ENCODE measurements at places on chromosomes 6 and 20.

DNA sequence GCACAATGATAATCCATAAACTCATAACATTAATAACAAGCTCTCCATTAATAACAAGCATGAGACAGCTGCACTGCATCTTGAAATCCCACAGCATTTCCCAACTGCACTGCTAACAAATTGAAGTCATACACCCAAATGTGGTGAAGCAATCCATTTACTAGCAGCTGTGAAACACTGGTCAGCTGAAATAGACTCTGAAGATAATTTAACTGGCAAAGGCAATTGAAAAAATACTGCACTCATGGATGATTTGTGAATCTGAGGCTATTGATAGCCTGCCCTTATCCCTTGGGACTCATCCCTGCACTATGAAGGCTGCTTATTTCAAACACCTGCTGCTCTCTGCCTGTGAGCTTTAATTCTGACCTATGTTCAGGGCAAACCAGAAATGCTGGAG is 49.1 kb upstream of the PLCB1 start:
- DNase-seq, result peak; percentile 89

DNA sequence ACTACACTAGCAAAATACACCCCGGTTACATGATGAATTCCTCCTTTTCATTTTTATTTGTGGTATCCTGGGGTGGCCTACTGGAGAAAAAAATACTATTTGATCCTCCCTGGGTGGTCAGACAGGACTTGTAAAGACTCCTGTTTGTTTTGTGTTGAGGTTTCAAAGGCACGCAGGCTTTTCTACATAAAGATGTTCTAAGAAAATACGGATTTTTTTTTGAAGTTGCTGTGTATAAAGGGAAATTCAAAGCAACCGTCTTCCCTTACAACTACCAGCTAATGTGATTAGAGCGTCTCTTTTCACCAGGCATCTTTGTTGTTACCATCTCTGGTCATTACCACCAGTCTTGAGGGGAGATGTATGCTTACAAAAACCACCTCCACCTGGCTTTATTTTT is 187.1 kb downstream of the SOX4 start:
- DNase-seq, result no peak

DNA sequence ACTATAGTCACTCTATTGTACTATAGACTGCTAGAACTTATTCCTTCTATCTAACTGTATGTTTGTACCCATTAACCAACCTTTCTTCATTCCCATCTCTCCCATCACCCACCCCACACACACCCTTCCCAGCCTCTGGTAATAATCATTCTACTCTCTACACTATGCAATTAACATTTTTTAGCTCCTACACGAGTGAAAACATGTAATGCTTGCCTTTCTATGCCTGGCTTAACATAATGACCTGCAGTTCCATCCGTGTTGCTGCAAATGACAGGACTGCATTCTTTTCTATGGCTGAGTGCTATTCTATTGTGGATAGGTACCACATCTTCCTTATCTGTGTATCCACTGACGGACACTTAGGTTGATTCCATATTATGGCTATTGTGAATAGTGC is 95.5 kb downstream of the ALDH8A1 start:
- peak; percentile 44 for DNase-seq

GRCh38 chr20:23131766-23132165 is 45.6 kb upstream of the CD93 start:
- DNase-seq, result no peak

- DNase-seq, result no peak
Observed at GRCh38 chr20:40959325-40960092, 69.1 kb upstream of the TOP1 start.

- no peak for DNase-seq
Observed at GRCh38 chr6:13470238-13471140, 16.9 kb downstream of the GFOD1 start.

DNA sequence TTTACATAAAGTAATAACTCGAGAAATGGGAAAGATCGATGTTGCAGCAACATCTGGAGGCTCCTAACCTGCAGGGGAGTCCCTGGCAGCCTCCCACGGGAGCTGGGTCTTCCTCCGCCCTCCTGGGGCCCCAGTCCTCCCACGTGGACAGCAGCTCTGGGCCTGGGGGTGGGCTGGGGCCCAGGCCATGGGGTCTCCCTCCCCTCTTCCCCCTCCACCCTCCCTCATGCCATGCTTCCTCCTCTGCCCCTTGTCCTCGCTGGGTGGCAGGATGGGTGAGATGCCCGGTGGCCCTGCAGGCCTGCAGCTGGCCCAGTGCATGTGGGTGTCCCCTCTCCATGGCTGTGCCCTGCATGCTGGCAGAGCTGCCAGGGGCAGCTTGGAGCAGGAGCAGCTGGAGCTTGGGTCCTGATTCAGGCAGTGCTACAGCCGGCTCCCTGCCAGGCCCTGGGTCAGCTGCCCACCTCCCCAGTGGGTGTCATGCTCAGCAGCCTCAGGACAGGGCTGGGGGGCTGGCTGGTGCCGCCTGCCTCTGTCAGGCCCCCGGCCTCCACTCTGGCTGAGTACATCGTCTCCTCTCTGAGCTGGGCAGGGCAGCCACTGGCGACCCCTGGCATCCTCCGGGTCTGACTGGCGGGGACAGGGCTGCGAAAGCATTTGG is 48.9 kb upstream of the BHLHE23 start:
- DNase-seq, result no peak

DNA sequence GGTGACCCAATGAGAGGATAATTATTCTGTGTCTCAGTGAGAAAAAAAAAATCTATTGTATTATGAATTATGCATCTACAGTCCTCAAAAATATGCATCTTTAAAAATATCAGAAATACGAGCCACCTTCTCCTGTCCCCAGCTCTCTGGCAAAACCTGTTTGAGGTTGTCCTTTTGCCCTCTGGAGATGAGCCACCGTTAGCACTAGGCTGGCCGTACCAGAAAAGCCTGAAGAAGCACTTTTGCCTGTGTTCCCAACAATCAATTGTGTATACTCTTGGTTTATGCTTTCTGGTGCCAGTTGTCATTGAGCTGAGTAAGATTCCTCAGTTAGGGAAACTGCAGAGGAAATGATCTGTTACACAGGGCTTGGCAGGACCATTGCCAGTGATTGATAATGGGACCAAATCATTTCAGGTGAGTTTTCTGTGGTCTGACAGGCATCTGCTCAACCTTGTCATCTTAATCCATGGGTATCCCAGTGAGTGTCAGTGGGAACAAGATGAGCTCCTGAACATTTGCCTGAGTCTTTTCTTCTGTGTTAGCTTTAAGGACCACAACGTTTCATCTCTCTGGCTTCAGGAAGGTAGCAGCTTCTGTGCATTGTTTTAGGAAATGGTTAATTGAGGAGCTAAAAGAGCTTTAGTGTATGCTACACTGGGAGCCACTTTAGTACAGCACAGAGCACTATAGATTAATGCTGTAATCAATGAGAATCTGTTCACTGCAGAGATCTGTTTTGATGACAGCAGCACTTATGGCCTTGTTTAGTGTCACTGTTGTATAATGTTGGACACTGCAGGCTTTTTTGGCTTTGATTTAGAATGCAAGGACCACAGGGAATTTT is 330.1 kb downstream of the RIMS1 start:
- no peak for DNase-seq

- no peak for DNase-seq
Observed at GRCh38 chr6:152261179-152261578, 376.0 kb downstream of the SYNE1 start.

- DNase-seq, result no peak
Observed at GRCh38 chr6:31903957-31904356, 2.1 kb upstream of the ZBTB12 start.

- DNase-seq, result no peak
Observed at GRCh38 chr20:5061213-5061612, 58.5 kb downstream of the PCNA start.

DNA sequence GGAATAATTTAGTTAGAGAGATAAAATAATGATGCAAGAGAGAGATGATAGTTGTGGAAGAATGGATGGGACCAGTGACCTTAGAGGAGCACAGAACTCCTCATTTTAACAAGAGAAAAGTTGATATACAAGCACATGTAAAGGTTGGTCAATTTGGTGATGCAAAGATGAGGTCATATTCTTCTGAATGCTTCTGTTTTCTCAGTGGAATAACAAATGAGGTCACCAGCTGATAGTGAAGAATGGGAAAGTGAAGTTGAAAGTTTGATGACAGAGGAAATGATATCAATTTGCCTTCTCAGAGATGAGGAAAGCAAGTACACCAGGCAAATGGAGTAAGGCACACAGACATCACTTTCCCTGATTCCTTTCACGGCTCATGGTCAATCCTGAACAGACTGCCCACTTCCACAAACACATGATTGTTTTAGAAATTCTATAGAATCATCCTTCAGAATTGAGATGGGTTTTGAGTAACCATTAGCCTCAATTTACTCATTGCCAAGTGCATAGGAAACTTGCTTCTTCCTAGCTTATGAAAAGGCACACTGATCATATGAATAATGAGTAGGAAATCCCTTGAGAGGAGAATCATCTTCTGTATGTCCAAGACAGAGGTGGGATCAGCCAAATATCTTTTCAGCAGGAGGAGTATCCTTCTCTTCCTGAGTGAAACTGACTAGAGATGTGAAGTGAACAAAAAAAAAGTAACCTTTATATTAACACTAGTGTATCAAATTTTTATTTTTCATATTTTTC is 82.4 kb upstream of the TCF21 start:
- DNase-seq, result no peak

- no peak for DNase-seq
Observed at GRCh38 chr6:73927421-73927820, 231.4 kb downstream of the CD109 start.

GRCh38 chr6:111952821-111953540 is 79.7 kb upstream of the FYN start:
- DNase-seq, result peak; percentile 45

DNA sequence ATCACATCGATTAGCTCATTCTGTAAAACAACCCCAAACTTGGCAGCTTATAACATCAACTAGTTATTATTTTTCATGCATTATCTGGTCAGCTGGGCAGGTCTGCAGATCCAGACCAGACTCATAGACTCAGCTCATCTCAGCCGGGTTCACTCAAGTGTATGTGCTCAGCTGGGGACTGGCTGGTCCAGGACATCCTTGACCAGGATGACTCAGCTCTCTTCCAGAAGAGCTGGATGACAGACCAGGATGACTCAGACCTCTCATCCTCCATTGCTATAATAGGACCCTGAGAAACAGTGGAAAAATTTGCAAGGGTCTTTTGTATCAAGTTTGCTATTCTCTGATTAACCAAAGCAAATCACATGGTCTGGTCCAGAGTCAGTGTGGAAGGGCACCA is 312.5 kb upstream of the PLCB4 start:
- peak; percentile 51 for DNase-seq

Measured in NCI-H69 (cell line).